ENCODE measurements at places on chromosomes 1 and 21.

GRCh38 chr1:56572334-56573050 lies 6.9 kb downstream of the PLPP3 start:
- no peak for DNase-seq

DNA sequence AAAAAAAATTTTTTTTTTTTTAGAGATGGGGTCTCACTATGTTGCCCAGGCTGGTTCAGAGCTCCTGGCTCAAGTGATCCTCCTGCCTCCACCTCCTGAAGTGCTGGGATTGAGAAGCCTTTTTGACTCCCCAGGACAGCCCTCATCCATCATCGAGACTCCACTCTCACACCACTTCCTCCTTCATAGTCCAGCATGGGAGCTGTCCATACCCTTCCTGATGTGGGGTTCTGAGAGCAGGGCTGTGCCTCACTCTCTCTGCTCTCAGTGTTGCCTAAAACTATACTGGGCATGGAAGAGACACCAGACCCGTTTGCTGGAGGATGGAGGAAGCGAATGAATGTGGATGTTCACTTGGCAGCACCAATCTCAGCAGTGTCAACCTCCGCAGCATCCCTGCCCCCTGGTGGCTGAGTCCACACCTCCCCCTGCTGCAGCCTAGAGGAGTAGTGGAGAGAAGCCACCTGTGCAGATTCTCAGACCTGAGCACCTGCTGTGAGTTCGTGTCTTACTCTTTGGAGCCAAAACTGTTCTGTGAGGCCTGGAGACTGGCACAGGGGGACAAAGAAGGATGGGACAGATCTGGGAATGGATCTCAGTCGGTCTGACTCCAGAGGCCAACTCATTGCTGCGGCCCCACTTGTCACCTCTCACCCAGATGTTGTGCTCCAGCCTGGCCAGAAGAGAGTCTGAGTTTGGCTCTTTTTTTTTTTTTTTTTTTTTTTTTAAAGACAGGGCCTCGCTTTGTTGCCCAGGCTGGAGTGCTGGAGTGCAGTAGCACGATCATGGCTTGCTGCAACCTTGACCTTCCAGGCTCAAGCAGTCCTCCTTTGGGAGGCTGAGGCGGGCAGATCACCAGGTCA lies 17.7 kb downstream of the TINAGL1 start:
- DNase-seq = peak; percentile 62

GRCh38 chr1:995665-996633 lies 3.9 kb downstream of the HES4 start:
- DNase-seq = no peak

DNA sequence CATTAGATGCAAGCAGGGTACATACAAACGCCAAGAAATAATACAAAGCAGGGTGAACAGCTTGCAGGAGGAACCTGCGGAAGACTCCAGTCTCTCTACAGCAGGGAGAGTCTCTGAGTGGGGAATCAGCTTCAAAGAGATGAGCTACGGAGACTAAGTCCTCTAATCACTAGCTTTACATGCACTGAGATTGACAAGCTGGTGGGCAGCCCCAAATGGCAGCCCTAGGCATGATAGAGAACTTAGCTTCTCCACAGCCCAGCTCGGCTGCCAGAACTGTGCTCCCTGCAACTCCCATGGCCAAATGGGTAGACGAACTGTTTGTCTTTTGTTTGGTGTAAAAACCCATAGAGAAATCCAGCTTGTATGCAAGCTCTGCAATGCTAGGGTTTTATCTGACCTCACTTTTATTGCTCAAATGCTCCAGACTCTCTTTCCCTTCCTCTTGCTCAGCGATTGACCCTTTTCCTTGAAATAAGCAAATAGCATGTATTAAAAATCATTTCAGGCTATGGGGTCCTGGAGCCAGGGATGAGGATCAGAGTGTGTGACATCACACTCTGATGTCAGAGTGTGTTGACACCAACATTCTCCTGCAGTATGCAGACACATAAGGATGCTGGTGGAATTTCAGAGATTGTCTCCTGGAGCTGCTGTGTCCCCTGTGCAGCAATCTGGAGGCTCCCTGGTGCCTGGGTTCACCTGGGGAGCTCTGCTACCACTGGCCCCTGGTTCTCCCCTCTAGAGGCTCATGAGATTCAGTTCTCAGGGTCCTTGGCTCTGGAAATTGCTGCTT lies 238.5 kb downstream of the TTLL7 start:
- DNase-seq = no peak

DNA sequence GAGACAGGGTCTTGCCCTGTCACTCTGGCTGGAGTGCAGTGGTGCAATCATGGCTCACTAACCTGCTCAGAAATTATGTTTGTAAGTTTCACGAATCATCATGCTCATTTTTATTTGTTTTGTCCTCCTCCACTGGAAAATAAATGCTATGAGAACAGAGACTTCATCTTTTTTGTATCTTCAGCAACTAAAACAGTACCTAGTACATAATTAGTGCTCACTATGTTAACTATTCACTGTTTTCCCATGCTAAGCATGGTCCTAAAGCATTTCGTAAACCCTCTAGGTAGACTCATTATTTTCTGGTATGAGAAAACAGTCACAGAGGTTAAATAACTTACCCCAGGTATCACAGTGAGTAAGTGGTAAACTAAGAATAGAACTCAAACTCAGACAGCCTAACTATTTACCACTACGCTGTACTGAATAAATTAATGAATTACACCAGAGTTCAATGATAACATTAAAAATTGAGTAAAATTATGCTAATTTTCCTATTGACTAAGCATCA lies 118.4 kb downstream of the RERE start:
- no peak for DNase-seq
